ENCODE measurements at places on chromosomes 4 and X.

DNA sequence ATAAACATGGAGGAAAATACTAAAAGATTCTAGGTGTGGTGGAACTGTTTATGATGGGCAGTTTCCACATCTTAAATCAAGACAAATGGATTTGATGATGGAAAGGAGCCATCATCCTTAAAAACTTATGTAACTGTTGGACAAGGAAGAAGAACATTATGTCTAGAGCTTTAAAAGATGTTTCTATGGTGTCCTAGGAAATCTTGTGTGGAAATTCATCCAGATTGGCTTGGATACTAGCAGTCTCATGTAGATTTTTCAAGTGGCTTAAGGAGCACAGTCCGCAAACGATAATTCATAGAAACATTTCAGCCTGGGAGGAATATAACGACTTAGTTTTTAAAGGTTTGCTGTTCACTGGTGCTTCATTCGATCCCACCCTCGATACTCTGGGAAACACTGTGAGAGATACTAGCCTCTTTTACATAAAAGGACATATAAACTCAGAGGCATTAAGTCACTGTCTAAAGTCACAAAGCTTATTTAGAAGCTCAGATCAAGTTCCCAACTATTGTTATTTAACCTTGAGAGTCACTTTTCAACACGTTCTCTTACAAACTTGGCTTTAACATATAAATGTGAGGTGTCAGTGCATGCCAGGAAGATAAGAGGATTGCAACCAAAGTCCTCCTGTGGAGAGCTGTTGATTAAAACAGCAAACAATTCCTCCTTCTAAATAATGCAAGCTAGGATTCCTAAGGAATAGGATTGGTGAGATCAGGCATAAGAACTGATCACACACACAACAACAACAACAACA is 135.7 kb upstream of the SCML1 start:
- no peak for DNase-seq

DNA sequence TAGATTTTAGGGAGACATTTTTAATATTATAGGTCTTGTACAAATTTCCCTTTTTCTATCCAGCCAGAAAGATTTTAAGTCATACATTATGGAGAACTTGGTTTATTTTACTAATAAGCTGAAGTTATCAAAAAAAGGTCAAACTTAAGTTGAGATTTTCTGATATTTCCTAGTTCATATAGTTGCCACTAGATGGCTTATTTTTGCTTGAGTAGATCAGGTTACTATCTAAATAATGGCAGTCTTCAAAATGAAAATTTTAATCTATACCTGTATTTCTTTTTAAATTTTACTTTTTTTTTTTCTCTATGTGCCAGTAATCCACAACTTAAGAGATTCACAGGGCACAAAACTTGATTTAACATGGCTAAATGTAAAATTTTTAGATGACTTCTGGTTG is 52.3 kb downstream of the USP9X start:
- no peak for DNase-seq

DNA sequence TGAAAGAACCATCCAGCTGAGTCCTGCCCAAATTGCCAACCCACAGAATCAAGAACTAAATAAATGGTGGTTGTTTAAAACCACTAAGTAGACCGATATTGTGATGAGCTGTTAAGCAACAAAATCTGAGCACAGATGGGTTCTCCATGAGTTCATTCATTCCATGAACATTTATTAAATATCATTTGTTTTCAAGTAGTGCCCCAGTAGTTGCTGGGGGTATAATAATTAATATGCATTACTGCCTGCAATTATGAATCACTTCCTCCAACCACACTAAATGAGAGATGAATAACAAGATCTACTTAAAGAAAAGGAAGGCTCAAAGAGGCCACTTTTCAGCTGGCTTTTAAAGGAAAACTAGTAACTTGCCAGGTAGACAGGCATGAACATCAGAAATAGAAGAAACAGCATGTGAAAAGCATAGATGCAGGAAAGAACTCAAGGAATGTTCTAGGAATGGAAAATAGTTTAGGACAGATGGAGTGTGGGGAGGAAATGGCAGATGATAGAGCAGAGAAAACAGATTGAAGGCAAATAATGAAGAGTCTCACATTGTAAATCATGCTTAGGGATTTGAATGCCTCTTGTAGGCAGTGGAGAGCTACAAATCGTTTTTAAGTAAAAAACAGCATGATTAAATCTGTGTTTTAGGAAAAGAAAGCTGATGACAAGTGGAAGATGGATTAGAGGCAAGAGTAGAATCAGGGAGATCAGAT is 641.7 kb upstream of the DIPK2B start:
- no peak for DNase-seq

DNA sequence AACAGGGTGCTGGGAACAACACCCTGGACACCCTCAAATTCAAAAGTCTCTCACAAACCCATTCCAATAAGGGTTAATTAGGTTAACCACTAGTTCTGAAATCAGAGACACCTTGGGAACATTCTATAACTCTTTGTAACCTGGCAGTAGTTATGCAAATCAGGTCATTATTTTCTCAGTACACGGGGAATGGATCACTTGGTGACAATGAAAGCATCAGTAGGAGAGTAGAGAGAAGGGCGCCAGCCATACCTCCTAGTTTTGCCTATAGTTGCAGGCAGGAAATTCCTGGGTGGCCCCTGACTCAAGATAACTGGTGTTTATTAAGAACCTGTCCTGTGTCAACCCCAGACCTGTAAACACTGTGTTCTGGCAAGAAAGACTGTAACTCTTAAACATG is 2.5 kb downstream of the CCDC110 start:
- DNase-seq = no peak

DNA sequence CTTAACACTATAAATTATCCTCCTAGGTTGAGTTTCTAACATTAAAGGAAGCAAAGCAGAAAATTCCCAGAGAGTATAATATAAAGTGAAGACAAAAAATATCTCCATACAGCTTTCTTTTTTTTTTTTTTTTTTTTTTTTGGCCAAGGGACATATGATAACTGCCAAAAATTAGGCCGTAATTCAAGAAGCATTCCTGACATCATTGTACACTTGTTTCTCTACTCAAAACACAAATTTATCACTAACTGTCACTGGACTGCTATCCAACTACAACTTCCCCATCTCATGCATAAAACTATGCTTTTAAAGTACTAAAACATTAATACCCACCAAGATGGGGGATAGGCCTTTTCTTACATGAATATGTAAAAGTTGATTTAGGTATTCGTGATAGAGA is 77.2 kb downstream of the DCHS2 start:
- no peak for DNase-seq

DNA sequence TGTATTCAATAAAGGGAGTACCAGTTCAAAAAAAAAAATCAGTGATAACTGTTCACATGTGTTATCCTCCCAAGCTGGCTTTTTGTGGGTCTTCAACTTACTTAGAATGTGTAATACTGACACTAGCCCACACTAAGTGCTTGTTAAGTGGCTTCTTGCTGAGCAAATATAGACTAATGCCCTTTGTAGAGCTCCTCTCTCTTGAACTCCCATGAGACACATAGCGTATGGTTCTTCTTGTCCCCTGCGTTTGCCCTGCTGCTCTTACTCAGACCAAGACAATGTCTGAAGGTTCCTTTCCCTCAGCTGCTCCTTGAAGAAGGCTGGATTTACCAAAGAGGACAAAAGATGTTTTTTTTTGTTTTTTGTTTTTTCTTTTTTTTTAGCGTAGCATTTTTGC is 110.9 kb downstream of the FRAS1 start:
- peak; percentile 15 for DNase-seq

- no peak for DNase-seq
Measured at GRCh38 chrX:107171369-107172102, 34.7 kb downstream of the NUP62CL start.

DNA sequence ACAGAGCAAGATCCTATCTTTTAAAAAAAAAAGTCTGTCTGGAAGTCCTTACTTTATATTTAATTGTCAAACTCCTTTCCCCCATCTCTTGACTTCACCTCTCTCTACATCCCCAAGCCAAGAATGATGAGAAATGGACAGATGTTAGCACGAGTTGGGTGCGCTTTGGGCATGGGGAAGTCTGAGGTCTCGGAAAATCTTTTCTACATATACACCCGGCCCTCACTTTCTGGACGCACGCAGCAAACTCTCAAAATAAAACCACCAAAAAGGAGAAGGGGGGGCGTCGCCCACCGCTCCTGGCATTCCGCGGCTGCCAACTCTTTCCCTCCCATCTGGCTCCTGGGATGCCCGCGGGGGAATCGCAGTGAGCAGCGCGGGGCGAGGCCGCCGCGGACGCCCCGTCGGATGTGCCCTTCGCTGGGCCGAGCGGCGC is 756 bp downstream of the IGFBP7 start:
- no peak for DNase-seq
